NCI-H226 (cell line): ENCODE measurements at places on chromosomes 6 and 20.

DNA sequence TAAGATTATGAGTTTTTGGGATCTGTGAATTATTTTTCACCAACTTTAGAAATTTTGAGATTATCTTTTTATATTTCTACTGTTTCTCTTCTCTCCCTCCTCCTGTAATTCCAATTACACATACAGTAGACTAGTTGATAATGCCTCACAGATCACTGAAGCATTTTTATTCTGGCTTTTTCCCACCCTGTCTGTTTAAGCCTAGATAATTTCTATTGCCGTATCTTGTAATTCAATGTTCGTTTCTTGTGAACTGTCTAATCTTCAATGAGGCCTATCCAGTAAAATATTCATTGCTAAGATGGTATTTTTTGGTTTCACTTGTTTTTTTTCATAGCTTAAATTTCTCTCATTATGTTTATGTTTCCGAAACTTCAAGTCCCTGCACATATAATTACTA is 12.0 kb downstream of the MDN1 start:
- DNase-seq = no peak

DNA sequence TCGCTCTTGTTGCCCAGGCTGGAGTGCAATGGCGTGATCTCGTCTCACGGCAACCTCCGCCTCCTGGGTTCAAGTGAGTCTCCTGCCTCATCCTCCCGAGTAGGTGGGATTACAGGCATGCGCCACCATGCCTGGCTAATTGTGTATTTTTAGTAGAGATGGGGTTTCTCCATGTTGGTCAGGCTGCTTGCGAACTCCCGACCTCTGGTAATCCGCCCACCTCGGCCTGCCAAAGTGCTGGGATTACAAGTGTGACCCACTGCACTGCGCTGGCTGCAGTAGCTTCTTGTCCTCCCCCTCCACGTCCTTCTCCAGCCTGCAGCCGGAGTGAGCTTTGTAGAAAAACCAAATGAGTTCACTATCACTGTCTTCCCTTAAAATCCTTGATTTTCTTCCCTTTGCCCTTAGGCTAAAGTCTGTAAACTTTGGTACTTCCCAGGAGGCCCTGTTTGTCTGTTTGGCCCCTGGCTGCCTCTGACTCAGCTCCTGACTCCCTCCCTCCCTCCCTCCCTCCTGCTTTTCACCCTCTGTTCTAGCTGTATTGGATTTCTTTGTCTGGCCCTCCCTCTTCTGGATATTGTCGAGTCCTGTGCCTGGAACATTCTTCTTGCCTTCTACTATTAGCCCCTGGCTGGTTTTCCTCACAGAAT is 12.9 kb downstream of the PARD6B start:
- peak; percentile 89 for DNase-seq

- peak; percentile 50 for DNase-seq
These were observed at the start of gene LHFPL5 for GRCh38 chr6:35804996-35805736. Gene LHFPL5, plus strand, starts transcription at chr6:35805352. Its CDS starts 319 bp downstream, at chr6:35805671.

GRCh38 chr6:16358531-16359138 is 120.2 kb downstream of the GMPR start:
- no peak for DNase-seq

DNA sequence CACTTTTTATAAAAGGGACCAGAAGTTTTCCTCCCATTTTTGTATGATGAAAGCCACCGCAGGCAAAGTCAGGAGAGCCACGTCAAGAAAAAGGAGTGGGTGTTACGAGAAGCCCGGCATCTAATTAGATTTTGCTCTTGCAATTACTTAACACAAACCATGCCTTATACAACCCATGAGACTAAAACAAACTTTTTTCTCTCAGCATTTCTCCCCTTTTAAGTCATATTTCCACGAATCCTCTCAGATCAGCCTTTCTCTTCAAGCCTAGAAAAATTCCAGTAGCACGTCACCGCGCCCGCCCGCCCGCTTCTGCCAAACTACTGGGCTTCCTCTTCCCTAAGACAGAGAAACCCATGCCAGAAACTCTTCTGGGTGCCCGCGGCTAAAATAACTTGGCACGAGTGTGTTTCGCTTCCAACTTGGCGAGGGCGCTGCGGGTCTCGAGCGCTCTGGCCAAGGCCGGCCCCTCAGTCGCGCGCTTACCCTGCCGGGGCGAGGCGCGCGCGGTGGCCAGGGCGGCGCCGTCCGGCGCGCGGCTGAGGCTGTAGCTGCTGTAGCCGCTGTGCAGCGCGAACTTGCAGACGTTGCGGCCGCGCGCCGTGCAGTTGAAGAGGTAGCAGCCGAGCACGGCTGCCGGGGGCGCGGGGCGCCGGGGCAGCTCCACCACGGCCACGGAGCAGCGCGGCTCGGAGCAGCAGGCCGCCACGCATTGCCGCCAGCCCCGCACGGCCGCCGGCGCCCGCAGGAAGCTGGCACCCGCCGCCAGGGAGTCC is 1.0 kb downstream of the LRP11 start:
- peak; percentile 94 for DNase-seq

DNA sequence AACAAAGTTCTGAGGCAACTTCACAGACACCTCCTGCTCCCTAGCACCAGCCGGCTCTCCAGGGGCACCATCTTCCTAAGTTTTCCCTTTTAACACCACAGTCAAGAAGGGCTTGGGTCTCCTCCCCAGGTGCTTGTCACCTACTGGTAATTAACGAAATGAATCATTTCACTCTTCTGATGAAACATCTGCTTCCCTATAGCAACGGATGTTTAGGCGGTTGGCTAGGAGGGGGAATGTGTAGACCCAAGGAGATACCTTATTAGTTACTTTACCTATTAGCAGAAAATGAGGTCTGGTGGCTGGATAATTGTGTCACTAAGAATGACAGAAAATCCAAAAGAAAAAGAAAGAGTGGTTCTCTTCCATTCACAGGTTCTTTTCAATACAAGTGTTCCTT is 46.3 kb upstream of the FABP7 start:
- DNase-seq = no peak

GRCh38 chr6:32886681-32887383 is 32.8 kb downstream of the PSMB9 start:
- peak; percentile 71 for DNase-seq

DNA sequence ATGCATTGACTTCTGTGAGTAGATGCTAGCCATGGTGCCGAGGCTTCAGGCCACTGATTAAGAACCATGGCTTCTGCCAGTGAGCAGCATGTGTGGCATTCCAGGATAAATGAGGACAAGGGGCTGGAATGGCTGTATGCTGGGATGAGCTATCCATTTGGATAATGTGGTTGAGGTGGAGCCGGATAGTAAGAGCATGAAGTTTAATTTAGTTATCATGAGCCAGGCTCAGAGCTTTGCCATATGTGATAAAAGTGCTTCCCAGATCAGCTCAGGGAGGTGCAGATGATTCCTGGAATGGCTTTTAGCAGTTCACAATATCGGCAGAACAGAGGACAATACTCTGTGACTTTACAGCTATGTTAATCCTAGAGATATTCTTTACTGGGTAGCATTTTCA is 34.6 kb upstream of the RNF8 start:
- no peak for DNase-seq

GRCh38 chr20:17391127-17391771 is 139.9 kb downstream of the BFSP1 start:
- DNase-seq = no peak

DNA sequence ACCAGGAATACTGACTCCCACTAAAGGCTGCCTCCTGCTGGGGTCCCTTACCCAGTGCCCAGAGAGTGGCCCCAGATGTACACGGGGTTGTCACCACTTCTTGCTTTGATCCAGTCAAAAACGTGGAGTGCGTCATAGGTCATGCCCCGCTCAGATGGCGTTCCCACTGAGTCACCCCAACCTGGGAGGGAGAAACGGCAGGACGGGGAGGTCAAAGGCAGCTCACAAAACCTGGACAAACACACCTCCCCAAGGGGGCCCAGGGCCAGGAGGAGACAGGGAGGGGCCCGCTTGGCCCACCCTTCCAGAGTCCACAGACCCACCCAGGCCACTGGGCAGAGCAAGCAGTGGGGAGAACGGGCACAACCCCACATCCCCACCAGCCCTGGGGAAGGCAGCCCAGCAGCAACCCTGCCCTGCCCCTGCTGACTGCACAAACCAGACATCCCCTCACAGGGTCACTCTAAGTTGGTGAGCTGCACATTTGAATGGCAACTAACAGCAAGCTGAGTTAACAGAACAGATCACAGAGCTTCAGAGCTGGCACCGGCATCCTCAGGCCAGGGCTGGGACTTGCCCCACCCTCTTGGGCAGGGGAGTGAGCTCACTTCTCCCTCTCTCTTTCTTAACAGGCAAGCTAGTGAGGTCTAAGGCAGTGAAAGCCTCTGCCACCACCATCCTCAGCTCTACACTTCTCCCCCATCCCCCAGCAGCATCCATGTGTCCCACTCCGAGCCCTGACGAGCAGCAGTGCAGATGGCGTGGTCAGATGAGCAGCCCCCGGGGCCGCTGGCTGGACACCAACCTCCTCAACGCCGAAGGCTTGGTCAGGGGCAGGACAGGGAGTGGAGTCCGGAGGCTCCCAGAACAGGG is 61.7 kb downstream of the PYGB start:
- peak; percentile 83 for DNase-seq

GRCh38 chr6:84095156-84095555 is 61.6 kb downstream of the MRAP2 start:
- DNase-seq = no peak

DNA sequence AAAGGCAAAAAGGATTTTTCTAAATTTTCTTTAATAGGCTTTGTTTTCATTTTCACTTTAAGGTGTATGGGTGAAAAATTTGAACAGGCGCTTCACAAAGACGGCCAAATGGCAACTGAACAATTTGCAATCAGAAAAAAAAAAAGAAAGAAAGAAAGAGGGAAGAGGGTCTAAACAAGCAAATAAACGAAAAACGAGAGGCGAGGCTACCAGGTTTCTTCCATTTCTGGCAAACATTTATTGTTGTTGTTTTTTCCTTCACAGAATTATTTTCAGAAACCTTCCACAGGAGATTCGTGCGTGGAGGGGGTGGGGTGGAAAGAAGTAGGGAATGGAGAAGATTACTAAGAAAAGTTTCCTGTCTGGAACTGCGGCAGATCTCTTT is 24.3 kb downstream of the POM121L2 start:
- DNase-seq = no peak

GRCh38 chr6:166834049-166834448 is 122.3 kb downstream of the RNASET2 start:
- no peak for DNase-seq

- no peak for DNase-seq
These were observed 111.0 kb upstream of the RALGAPA2 start for GRCh38 chr20:20823476-20823881.

- DNase-seq = no peak
These were observed 91.7 kb upstream of the B3GAT2 start for GRCh38 chr6:71048320-71049164.

GRCh38 chr6:105609375-105609991 is 206.6 kb upstream of the PREP start:
- no peak for DNase-seq

DNA sequence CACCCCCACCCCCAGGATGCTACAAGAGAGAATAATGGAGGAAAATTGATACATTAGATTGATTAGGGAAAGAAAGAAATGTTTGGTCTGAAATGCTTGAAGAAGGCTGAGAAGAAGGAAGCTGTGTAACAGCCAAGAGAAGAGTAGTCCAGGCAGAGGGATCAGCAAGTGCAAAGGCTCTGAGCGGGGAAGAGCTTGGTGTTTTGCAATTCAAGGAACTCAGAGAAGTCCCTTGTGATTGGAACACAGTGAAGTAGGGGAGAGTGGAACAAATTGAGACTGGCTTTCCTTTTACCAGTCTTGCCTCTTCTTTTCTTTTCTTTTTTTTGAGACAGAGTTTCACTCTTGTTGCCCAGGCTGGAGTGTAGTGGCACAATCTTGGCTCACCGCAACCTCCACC is 76.6 kb upstream of the CHD6 start:
- no peak for DNase-seq

GRCh38 chr20:13638496-13639149 is at the start of gene TASP1:
Gene TASP1, minus strand, starts transcription at chr20:13638932. Its CDS starts 8,854 bp downstream, at chr20:13630078.
- DNase-seq = peak; percentile 66

- no peak for DNase-seq
These were observed 1273.9 kb upstream of the MAP3K7 start for GRCh38 chr6:91860541-91861335.

DNA sequence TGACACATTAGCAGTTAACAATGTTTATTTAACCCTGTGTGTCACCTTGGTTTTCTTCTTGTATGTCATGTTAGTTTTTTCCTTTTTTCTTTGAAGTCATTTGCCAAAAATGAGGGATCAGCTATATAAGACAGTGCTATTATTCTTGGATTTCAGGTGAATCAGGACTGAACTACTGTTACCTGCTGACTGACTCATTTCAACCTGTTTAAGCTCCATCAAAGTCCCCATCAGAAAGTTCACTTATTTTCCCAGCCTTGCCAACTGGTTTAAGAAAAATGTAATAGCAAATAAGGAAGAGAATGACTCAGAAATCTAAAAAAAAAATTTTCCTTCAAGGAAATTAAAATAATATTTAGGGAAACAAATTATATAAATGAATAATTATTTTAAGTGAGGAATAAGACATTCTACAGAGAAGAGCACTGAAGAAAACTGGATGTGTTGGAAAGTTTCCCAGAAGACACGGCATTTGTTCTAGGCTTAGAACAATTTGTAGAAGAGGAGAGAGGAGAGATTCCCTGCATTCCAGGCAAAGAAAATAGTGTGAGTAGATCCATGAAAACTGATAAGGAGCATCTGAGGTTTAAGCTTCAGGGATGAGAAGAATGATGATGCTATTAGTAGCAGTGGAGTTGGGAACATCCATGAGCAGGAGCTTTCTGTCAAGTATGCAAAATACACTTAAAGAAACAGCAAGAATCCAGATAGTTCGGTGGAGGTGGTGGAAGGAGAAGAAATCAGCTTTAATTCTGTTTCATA is 84.9 kb upstream of the SIM1 start:
- peak; percentile 83 for DNase-seq

DNA sequence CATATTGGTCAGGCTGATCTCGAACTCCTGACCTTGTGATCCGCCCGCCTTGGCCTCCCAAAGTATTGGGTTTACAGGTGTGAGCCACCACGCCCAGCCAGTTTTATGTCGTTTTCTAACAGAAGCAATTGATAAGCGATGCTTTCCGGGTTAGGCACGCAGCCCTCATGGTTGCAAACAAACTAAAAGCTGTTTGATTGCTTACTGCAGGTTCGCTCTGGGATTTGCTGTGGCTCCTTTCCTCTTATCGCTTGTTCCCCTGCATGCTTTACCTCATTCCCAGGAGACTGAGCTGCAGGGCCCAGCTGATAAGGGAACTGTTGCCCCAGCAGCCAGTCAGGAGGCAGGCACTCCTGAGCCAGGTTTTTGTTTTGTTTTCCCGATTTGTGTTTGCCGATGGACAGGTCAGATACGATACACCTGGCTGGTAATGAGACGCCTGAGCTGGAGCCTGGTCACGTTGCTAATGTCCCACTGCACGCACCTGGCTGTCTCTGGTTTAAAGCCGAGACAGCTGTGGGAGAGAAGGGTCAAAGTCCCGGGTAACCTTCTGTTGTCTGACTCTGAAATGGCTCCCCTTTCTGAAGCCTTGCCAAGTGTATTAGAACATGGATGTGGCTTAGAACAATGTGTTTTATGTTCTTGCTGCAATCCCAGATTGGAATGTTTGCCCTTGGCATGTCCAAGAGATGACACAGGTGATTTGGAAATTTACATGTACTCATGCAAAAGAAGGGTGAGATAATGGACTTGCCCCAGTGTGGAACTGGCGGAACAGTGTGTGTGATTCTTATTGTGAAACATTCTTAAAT is 19.9 kb downstream of the DSP start:
- DNase-seq = no peak

- DNase-seq = no peak
These were observed 51.4 kb downstream of the PPP1R14C start for GRCh38 chr6:150194195-150194594.
